Left colon (tissue), 2 donors: ENCODE measurements at places on chromosomes 4 and X. TPM values are rescaled to one million over a fixed set of nuclear protein-coding genes. Genes with fewer than 3 reads are reported as not detected.
A peak's percentile ranks its signal among the peaks of the same experiment; 100 is the strongest.

Gene AR
- 0.37 TPM for total RNA-seq

GRCh38 chr4:48698029-48698971, 81.8 kb downstream of the FRYL start:
- DNase-seq = peak; percentile 52

Gene TACR3
- not detected for total RNA-seq

GRCh38 chr4:102263024-102263787, 82.1 kb downstream of the SLC39A8 start:
- DNase-seq = no peak

DNA sequence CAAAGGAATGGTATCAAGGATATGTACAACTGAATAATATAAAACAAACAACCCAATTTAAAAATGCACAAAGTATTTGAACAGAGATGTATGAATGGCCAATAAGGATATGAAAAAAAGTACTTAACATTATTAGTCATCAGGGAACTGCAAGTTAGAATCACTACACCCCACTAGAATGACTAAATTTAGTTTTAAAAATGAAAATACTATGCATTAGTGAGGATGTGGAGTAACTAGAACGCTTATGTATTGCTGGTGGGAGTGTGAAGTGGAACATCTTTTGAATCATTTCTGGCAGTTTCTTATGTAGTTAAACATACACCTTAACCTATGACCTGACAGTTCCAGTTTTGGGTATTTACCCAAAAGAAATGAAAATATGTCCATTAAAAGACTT, 13.0 kb upstream of the SLC16A2 start:
- no peak for DNase-seq

Gene FOXR2
- not detected for total RNA-seq

GRCh38 chr4:11286533-11286932, 142.2 kb downstream of the HS3ST1 start:
- no peak for DNase-seq

Gene GLRA3
- not detected for total RNA-seq

- DNase-seq = no peak
Measured at GRCh38 chr4:38523524-38524448, 140.2 kb upstream of the KLF3 start.

DNA sequence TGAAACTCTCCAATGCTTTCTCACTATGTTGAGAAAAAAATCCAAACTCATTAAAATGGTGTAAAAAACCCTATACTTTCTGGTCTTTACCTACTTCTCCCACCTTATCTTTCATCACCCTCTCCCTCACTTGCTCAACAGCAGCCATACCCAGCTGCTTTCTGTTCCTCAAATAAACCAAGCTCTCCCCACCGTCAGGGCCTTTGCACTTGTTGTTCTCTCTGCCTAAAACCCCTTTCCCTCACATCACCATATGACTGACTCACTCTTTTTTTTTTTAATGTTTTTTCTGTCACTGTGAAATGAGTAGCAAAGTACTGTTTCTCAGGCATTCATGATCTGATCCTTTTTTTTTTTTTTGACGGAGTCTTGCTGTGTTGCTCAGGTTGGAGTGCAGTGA, 122.3 kb upstream of the TMEM164 start:
- no peak for DNase-seq

Gene TNMD
- 1.1 TPM for total RNA-seq

- no peak for DNase-seq
Measured at GRCh38 chr4:26124753-26125321, 196.0 kb upstream of the RBPJ start.

Gene DRD5
- total RNA-seq = 0.28 TPM

Gene PNCK
- 14.2 TPM for total RNA-seq

- no peak for DNase-seq
Measured at GRCh38 chr4:24703298-24703697, 92.1 kb upstream of the SOD3 start.

Gene NDNF
- total RNA-seq = 14.0 TPM

DNA sequence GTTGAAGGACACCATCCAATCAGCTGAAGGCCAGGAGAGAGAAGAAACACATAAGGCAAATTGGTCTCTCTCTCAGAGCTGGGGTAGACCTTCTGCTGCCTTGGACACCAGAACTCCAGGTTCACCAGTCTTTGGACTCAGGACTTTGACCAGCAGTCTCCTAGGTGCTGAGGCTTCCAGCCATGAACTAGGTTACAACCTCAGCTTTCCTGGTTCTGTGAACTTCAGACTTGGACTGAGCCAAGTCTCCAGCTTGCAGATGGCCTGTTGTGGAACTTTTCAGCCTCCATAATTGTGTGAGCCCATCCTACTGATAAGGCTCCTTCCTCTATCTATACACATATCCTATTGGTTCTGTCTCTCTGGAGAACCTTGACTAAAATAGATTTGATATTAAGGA, 20.6 kb upstream of the BBS12 start:
- no peak for DNase-seq

- no peak for DNase-seq
Measured at GRCh38 chr4:127239902-127240763, 392.6 kb upstream of the INTU start.

- DNase-seq = no peak
Measured at GRCh38 chrX:119573840-119574393, 446 bp upstream of the UBE2A start.

DNA sequence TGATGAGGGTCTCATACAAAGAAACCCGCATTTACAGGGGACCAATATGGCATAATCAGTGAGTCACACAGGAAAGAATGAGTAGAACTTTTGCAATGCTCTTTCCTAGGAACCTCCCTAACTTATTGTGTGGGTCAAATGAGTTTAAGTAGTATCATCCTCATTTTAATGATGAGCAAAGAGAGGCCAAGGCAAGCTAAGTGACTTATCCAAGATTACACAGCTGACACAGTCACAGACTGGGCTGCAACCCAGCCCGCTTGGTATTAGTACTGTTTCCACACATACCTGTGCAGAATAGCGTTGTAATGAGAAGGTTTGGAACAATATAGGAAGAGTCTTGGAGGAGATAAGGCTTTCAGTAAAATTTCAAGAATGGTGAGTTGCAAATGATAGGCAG, 91.0 kb upstream of the PPP1R2C start:
- no peak for DNase-seq

DNA sequence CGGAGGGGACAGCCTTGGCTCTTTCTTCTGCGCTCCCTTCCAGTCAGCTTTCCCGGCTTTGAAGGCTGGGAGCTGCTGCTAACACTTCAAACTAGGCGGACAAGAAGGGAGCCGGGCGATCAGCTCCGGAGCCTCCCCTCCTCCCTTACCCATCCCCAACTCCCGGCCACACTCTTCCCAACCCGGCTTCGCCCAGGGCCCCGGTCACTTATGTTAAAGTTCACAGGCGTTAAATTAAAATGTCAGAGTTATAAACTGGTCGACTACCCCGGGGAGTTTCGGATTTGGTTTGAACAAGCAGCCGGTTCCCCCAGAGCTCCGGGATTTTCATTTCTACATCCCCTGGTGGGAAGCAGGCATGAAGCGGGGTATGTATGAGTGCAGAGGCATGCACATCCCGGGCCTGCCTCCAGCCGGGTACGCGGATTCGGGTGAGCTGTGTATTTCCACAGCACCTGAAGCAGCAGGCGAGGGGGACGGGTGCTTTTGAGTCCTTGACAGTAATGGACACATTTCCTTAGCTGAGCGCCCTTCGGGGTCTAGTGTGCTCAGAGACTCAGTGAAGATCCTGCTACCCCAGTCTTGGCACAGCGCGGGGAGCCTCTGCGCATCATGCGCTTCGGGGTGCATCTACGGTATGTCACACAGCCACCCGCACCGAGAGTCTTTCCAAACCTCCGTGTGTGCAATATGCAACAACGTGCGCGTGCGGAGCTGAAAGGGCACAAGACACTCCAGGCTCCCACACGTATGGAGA, 880 bp downstream of the UNC5C start:
- DNase-seq = peak; percentile 21

- DNase-seq = no peak
Measured at GRCh38 chr4:10346023-10346422, 111.2 kb downstream of the ZNF518B start.

- DNase-seq = no peak
Measured at GRCh38 chr4:183814461-183814860, 90.6 kb upstream of the STOX2 start.

DNA sequence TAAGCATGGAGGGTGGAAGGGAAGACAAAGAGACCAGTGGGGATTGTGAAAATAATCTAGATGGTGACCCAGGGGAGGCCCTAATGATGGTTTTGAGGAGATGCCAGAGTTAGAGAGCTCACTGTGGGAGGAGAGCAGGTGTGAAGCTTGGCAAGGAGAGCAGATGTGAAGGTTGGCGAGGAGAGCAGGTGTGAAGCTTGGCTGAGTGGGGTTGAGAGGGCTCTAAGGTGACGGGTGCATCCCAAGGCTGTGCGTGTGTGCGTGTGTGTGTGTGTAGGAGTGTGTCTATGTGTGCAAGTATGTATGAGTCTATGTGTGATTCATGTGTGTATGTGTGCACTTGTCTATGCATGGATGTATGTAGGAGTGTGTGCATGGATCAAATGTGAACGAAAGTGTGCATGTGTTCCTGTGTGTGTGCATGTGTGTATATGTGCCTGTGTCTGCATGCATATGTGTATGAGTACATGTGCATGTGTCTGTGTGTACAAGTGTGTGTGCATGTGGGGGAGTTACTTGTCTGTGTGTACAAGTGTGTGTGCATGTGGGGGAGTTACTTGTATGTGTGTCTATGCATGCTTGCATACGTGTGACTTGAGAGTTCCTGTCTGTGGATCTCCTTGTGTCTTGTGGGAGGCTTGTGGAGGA, 72.0 kb downstream of the EVC start:
- DNase-seq = no peak

DNA sequence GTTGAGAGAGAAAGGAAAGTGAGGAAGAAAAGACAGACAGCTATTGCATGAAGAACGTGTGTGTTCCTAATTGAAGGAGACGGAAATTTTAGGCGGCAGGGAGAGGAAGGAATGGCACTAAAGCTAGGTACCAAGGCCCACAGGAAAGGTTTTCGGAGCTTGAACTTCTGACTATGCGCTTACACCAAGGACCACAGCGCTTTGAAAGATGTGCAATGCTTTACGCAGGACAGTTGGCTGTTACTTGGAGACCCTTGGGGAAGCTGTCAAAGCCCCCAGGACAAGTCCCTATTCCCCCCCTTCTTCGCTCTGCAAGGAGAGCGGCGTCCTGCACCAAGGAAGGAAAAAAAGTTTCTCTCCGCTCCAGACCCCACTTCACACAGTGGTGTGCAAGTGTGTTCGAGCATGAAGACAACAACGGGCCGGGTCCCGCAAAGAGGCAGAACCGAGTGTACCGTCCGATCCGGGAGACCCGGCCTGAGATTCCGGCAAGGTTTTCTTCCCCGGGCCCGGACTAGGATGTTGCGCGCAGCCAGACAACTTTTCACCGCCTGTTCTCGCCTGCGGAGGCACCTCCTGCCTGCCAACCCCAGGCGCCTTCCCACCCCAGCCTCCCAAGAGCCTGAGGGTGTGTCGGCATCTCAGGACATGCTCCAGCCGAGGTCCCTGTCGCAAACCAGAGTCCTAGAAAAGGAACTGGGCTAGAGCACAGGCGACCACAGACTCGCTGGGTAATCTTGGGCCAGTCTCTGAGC, 896 bp downstream of the KDR start:
- no peak for DNase-seq
